ENCODE measurements at places on chromosomes 4 and X.

DNA sequence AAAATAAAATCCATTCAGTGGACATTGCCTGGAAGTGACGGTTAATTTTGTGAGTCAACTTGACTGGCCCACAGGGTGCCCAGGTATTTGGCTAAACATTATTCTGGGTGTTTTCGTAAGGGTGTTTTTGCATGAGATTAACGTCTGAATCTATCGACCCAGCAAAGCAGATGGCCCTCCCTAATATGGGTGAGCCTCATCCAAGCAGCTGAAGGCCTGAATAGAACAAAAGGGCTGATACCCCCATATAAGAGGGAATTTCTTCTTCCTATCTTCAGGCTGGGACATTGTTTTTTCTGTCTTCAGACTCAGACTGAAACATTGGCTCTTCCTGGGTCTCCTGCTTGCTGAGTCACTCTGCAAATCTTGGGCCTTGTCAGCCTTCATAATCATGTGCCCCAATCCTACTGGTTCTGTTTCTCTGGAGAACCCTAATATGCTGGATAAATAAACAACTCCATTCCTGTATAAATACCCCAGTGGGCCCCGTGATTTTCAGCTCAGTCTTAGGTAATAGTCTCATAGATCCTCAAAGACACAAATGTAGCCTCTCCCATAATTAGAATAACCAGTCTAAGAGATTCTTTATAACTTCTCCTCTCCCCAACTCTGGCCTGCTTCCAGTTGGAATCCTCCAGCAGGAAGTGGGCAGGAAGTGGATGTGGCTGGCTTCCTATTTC, 33.1 kb upstream of the DDX3X start:
- no peak for DNase-seq
- H3K4me3 ChIP-seq: no peak overlapping the region
- H3K27ac ChIP-seq: no peak overlapping the region
- no peaks in the 10 kb centered on the region for H3K36me3 ChIP-seq
- no peaks in the 10 kb centered on the region for H3K4me1 ChIP-seq

- DNase-seq: no peak
- H3K27me3 ChIP-seq: no peaks in the 10 kb centered on the region
- no peak overlapping the region for H3K4me3 ChIP-seq
These were observed 18.1 kb downstream of the CCNQ start for GRCh38 chrX:153580700-153581386.

DNA sequence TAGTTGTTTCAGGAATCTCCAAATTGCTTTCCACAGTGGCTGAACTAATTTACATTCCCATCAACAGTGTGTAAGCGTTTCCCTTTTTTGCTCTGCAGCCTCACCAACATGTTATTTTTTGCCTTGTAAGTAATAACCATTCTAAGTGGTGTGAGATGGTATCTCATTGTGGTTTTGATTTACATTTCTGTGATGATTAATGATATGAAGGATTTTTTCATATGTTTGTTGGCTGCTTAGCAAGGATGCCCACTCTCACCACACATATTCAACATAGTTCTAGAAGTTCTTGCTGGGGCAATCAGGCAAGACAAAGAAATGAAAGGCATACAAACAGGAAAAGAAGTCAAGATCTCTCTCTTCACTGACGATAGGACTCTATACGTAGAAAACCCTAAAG, 472.4 kb downstream of the ZNF674 start:
- H3K27me3 ChIP-seq: no peaks in the 10 kb centered on the region
- no peak overlapping the region for H3K4me3 ChIP-seq
- no peaks in the 10 kb centered on the region for H3K4me1 ChIP-seq
- H3K36me3 ChIP-seq: no peaks in the 10 kb centered on the region
- no peak overlapping the region for H3K27ac ChIP-seq

DNA sequence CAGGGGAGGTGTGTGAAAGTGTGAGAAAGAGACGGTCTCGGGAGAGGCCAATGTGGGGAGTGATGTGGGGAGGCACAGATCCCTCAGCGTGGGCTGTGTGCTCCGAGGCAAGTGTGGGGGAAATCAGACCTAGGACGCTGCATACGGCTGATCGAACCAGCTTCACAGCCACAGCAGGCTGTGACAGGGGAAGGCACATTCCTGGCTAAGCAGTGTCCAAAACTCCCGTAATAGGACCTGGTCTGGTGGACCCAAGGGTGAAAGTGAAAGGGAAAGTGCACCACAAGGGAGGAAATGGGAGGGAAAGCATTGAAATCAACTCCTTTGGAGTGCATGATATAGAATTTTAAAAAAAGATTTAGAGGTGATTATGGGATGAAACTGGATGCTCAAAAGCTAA, 10.9 kb upstream of the RHOXF2 start:
- H3K4me1 ChIP-seq: no peaks in the 10 kb centered on the region
- no peak overlapping the region for H3K27ac ChIP-seq
- no peak overlapping the region for H3K4me3 ChIP-seq
- H3K27me3 ChIP-seq: no peaks in the 10 kb centered on the region

GRCh38 chrX:17812763-17813162, 48.3 kb downstream of the RAI2 start:
- no peaks in the 10 kb centered on the region for H3K27me3 ChIP-seq
- no peak for DNase-seq
- peaks cover 31% of the 10 kb centered on the region for H3K4me1 ChIP-seq
- H3K4me3 ChIP-seq: no peak overlapping the region

DNA sequence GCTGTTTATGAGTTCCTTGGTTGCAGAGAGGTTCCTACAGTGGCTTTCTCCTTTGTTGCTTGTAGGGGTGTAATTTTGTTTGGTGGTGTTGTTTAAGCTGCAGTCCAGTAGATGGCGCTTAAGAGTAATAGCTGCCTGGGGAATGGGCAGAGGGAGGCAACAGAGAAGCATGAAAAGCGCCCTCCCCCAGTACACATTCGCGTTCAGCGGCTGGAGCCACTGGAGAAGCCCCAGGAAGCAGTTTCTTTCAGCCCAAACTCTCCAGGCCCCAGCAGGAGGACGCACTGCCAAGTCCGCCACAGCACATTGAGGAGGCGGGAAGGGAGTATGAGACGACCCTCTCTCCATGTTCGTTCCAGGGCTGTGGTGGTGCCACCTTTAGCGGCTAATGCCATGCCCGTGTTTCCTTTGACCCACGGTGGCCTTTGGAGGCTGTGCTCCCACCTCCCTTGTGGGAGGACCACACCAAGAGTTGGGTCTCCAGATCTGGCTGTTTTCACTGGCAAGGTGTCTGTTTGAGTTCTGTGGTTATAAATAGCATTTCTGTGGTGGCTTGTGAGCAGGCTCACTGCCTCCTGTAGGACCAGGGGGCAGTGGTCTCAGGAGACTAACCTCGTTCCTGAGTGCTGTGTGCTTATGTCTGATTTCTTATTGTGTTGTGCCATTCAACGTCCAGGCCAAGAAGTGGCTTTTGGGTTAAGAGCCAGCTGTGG, 252.3 kb downstream of the ARHGAP10 start:
- H3K4me1 ChIP-seq: peaks cover 13% of the 10 kb centered on the region
- no peak overlapping the region for H3K4me3 ChIP-seq
- peak overlapping the region; percentile 22 for H3K27ac ChIP-seq
- no peaks in the 10 kb centered on the region for H3K27me3 ChIP-seq
- no peak for DNase-seq

DNA sequence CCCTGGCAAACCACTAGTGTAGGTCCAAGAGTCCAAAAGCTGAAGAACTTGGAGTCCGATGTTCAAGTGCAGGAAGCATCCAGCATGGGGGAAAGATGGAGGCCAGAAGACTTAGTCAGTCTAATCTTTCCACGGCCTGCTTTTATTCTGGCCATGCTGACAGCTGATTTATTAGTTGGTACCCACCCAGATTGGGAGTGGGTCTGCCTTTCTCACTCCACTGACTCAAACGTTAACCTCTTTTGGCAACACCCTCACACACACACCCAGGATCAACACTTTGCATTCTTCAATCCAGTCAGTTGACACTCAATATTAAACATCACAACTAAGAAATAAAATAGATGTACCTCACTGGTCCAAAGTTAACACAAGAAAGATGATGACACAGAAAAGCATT, 134.8 kb upstream of the GABRA2 start:
- no peaks in the 10 kb centered on the region for H3K27me3 ChIP-seq
- no peaks in the 10 kb centered on the region for H3K4me1 ChIP-seq
- H3K36me3 ChIP-seq: no peaks in the 10 kb centered on the region
- no peak overlapping the region for H3K27ac ChIP-seq
- DNase-seq: no peak

- no peak overlapping the region for H3K4me3 ChIP-seq
- H3K36me3 ChIP-seq: no peaks in the 10 kb centered on the region
- no peaks in the 10 kb centered on the region for H3K4me1 ChIP-seq
- no peaks in the 10 kb centered on the region for H3K27me3 ChIP-seq
- no peak for DNase-seq
These were observed 207.8 kb upstream of the SLC7A11 start for GRCh38 chr4:138449938-138450337.

- H3K27me3 ChIP-seq: no peaks in the 10 kb centered on the region
- peak within 1 kb of the TSS; percentile 85 for H3K27ac ChIP-seq
- DNase-seq: peak; percentile 82
These were observed at the start of gene BLOC1S4 for GRCh38 chr4:6716018-6716911. TSS of gene BLOC1S4 (plus strand) at chr4:6716174. CDS start at chr4:6716210, 36 bp downstream.

DNA sequence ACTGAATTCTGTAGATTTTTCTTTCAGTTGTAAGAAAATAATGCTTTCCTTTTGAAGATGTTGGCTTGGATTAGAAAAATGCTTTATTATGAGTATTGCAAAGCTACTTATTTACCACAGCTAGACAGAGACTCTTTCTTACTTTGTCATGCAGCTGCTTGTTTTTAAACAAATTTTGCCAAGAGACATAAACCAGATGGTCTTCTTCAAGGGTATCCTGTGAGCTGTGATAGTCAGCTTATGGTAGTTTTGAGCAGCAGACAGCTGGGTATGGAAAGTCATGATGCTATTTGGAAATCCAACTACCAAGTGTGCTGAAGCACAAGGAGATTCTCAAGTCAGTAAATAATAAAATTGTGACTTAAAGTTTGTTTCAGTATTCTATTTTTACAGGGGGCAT, 941.5 kb downstream of the DMD start:
- no peak overlapping the region for H3K27ac ChIP-seq
- no peaks in the 10 kb centered on the region for H3K4me1 ChIP-seq
- H3K36me3 ChIP-seq: no peaks in the 10 kb centered on the region
- H3K27me3 ChIP-seq: no peaks in the 10 kb centered on the region

GRCh38 chr4:121108557-121108956, 36.2 kb upstream of the NDNF start:
- no peak overlapping the region for H3K27ac ChIP-seq
- no peaks in the 10 kb centered on the region for H3K27me3 ChIP-seq
- no peaks in the 10 kb centered on the region for H3K4me1 ChIP-seq
- no peak overlapping the region for H3K4me3 ChIP-seq
- no peak for DNase-seq

DNA sequence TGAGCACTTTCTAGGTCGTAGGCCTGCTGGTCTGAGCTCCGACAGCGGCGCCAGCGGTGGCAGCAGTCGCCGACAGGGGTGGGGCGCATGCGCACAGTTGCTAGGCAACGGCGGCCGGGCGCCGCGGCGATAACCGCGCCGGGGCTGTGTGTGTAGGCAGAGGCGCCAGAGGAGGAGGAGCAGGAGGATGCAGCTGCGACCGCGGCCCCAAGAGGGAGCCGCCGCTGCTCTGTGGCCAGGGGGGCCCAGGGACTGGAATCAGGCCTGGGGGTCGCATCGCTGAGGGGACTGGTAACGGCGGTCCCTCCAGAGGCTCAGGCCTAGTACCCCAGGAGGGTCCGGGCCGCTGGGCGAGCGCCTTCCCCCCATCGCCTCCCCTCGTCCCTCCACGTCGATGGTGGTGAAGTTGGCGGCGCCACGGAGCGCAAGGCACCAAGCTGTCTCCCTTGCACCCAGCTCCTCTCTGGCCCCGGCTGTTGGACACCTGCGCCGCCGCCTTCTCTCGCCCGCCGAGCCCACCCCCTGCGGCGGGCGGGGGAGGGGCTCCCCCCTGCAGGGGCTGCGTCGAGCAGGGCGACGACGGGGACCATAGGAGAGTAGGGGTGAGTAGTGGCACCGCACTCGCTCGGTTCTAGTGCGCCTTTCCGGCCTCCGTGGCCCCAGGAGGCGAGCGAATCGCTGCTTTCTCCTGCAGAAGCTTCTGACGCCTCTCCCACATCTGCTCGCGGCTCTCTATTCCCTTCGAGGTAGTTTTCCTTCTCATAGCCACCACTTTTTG, 58.6 kb upstream of the ZC4H2 start:
- peak; percentile 42 for DNase-seq
- H3K27me3 ChIP-seq: no peaks in the 10 kb centered on the region
- peak within 1 kb of the TSS; percentile 70 for H3K4me3 ChIP-seq
- peak within 1 kb of the TSS; percentile 92 for H3K27ac ChIP-seq
- H3K4me1 ChIP-seq: no peaks in the 10 kb centered on the region

- H3K27ac ChIP-seq: no peak overlapping the region
- H3K36me3 ChIP-seq: peaks cover 6% of the 10 kb centered on the region
- no peak for DNase-seq
- H3K4me3 ChIP-seq: no peak overlapping the region
These were observed 3.3 kb downstream of the COQ2 start for GRCh38 chr4:83281307-83281706.

- no peaks in the 10 kb centered on the region for H3K27me3 ChIP-seq
- H3K27ac ChIP-seq: no peak overlapping the region
- no peaks in the 10 kb centered on the region for H3K36me3 ChIP-seq
- DNase-seq: no peak
- H3K4me3 ChIP-seq: no peak overlapping the region
These were observed 53.0 kb upstream of the HPSE start for GRCh38 chr4:83387476-83388312.

DNA sequence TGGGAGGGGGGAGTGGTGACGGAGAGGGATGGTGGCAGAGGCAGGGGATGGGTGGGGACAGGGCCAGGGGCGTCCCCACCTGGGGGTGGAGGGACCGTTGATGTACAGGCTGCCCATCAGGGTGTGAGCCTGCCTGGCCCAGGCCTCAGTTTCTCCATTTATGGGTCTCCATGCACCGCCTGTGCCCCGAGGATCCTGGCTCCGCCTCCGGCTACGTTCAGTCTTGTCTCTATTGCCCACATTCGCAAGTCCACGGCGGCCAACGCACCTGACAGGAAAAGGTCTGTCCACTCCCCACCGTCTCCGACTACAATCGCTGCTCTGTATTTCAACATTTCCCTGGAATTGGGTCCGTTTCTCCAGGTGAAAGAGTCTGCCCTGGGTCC, 96.3 kb upstream of the NKX1-1 start:
- H3K4me1 ChIP-seq: no peaks in the 10 kb centered on the region
- no peaks in the 10 kb centered on the region for H3K27me3 ChIP-seq
- H3K27ac ChIP-seq: no peak overlapping the region
- DNase-seq: peak; percentile 16
- no peaks in the 10 kb centered on the region for H3K36me3 ChIP-seq
- H3K4me3 ChIP-seq: no peak overlapping the region

DNA sequence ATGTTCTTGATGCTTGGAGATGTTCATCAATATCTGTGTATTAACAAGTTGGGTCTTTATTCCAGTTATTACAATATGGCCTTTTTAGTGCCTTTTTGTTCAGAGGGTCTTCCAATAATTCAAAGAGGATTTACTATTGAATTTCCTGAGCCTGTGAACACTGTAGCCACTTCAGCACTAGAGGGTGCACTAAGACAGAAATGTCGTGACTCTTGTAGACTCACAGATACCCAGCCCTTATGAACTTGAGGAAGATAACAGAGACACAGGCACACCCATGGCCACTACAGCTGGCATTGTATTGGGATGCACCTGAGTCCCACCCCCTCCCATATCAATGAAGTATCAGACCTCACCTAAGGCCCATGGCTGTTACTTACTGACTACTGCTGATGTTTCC, 54.4 kb upstream of the ACTRT1 start:
- DNase-seq: no peak
- H3K4me3 ChIP-seq: no peak overlapping the region
- H3K4me1 ChIP-seq: no peaks in the 10 kb centered on the region
- H3K27me3 ChIP-seq: no peaks in the 10 kb centered on the region

- no peaks in the 10 kb centered on the region for H3K4me1 ChIP-seq
- DNase-seq: no peak
- H3K36me3 ChIP-seq: no peaks in the 10 kb centered on the region
- H3K27ac ChIP-seq: no peak overlapping the region
These were observed 202.0 kb downstream of the PCDH19 start for GRCh38 chrX:100208076-100208475.

All from tibial artery (tissue), 4 donors.